ENCODE measurements at places on chromosomes 13 and 19.

DNA sequence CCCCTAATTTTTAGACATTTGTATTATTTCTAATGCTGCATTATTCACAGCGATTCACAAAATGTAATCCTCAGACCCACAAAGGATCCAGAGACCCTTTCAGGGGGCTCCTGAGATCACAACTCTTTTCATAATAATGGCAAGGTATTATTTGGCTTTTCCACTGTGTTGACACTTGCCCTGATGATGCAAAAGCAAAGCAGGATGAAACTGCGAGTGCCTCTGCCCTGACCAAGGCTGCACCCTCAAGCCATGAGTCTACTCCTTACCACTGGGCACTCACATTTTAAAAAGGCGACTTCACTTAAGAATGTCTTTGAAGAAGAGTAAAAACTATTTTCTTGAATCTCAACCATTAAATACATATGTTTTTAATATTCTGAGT is 11.4 kb downstream of the ELF1 start:
- no peak for DNase-seq

GRCh38 chr13:66634384-66634783 is 595.8 kb downstream of the PCDH9 start:
- no peak for DNase-seq

DNA sequence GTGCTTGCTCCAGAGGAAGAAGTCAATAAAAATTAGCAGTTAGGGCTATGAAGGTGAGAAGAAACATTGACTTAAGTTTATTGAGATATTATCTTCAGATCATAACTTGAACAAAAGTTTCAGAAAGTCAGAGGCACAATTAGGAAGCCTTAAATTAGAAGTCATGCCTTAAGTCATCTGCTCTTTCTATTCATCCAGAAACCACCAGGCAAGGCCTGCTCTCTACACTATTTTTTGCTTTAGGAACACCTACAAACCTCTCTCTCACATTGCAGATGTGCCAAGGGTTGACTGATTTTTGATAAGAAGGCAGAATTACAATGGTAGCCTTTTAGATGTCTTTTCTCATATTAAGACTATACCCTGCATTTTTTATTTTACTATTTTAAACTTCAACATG is 268.7 kb downstream of the SPRY2 start:
- no peak for DNase-seq

GRCh38 chr13:45138282-45138681 is 18.0 kb downstream of the GTF2F2 start:
- DNase-seq, result no peak

Measured in NCI-H1105 (cell line).